ENCODE measurements at places on chromosomes 13 and 19.
A peak's percentile ranks its signal among the peaks of the same experiment; 100 is the strongest.

- DNase-seq, result no peak
Measured at GRCh38 chr19:54335164-54335563, 3.8 kb downstream of the LILRA4 start.

DNA sequence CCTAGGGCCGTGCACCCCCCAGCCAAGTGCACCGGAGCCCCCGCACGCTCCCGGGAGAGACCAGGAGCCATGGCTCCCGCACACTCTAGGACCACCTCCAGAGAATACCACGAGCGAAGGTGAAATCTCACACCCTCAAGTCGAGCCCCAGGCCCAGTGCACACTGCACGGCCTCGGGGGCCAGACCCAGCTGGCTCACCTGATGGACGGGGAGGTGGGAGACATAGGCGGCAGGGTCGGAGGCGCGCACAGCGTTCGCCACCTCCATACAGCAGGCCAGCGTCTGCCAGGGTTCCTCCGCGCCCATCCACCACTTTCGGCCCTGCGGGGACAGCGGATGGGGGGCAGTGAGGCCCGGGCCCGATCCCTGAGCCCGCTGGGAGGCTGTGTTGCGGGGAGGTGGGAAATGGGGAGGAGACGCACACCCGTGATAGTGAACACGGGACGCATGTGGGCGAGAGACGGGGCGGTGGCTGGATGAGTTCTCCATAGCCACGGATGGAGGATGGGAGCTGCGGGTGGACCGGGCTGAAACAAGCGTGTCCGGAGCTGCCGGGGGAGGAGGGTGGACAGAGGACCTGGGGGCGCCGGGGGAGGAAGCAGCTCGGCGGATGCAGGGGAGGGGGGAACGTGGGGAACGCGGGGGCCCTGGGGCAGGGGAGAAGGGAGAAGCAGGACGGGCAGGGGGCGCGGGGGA is 13.0 kb downstream of the POLRMT start:
- no peak for DNase-seq

DNA sequence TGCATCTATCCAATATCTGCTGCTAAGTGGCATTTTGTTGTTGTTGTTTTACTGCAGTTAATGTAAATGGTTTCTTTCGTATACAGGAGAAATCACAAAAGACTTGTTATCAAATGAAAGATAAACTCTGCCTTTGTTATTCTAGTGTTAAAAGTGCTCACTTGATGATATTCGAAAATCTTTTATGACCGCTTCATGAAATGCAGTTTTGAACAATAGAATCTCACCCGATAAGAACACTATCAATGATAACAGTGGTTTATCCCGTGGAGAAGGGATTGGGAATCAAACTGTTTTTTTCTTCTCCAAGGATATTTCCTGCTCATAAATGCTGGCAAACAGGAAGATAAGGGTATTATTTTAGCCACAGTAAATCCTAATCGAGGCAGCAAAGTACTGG is 1366.3 kb downstream of the OLFM4 start:
- no peak for DNase-seq

DNA sequence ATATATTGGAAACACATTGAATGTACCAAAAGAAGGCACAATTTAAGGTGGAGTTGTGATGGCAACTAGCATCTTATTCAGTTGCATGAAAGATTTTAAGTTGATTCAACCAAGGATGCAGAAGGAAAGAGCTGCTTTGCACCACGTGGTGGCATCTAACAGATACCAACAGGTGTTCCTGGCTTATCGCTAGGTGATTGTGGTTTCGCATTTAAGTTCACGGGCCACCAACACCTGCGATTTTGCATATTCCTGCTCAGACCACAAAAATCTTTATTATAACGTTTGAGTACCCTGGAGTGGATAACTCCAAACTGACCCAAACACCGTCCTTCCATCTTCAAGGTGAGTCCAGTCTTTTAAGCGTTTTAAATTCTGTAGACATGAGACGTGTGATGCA is 45.3 kb downstream of the RGCC start:
- DNase-seq, result no peak

DNA sequence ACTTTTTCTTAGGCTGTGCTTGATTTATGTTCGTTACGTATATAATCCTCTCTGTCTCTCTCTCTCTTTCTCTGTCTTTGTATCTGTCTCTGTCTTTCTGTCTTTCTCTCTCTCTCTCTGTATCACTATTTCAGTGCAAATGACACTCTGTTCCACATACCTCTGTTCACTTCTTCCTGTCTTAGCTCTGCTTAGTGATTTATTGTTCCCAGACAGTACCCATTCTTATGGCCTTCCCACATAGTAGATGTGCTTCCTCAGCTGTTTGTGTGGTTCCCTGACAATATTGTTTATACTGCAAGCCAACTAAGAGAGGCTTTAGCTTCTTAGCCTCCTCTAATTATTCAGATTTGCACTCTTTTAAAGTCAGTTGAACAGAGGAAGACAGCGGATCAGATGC is 1244.2 kb downstream of the DIAPH3 start:
- DNase-seq, result no peak

- no peak for DNase-seq
Measured at GRCh38 chr13:29534083-29534482, 61.4 kb downstream of the SLC7A1 start.

- peak; percentile 25 for DNase-seq
Measured at GRCh38 chr13:73341748-73342147, 282.9 kb downstream of the KLF5 start.

- DNase-seq, result no peak
Measured at GRCh38 chr19:55132453-55133129, 15.2 kb upstream of the PPP1R12C start.

GRCh38 chr13:63299866-63300394 is 1884.3 kb upstream of the PCDH20 start:
- DNase-seq, result no peak

- no peak for DNase-seq
Measured at GRCh38 chr19:54451997-54452396, 3.0 kb downstream of the LENG8 start.

- DNase-seq, result no peak
Measured at GRCh38 chr13:28503182-28503967, 8.4 kb upstream of the FLT1 start.

- DNase-seq, result no peak
Measured at GRCh38 chr19:15679089-15679488, 6.2 kb downstream of the CYP4F12 start.

GRCh38 chr13:52737965-52738364 is 1.7 kb downstream of the CNMD start:
- no peak for DNase-seq

DNA sequence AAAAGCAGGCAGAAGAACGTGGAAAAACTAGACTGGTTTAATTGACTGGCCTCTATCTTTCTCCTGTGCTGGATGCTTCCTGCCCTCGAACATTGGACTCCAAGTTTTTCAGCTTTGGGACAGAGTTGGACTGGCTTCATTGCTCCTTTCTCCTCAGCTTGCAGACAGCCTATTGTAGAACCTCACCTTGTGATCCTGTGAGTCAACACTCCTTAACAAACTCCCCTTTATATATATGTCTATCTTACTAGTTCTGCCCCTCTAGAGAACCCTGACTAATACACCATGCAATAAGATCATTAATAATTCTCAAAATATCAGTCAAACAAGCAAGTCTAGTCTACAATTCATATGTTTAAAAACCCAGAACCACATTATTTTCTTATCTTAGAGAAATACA is 662.4 kb downstream of the TBC1D4 start:
- DNase-seq, result peak; percentile 21

- peak; percentile 28 for DNase-seq
Measured at GRCh38 chr13:50358231-50359040, 343.2 kb downstream of the KCNRG start.

GRCh38 chr19:51079481-51080110 is 3.1 kb downstream of the KLK14 start:
- no peak for DNase-seq

DNA sequence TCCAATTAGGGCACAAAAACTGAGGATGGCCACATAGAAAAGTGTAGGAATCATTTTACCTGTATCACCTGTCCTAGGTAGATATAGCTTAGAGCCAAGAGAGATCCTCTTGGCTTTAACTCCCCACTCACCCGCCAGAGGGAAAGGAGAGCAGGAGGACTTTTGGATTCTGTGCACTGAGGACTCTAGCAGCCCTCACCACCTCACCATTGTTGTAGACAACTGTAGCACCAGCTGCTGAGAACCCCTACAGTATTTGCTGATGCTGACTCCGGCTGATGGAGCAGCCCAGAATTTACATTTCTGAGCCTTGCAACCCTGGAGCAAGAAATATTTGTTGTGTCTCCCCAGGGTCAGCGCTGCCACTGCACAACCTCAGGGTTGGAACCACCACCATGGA is 2044.4 kb downstream of the OLFM4 start:
- no peak for DNase-seq

DNA sequence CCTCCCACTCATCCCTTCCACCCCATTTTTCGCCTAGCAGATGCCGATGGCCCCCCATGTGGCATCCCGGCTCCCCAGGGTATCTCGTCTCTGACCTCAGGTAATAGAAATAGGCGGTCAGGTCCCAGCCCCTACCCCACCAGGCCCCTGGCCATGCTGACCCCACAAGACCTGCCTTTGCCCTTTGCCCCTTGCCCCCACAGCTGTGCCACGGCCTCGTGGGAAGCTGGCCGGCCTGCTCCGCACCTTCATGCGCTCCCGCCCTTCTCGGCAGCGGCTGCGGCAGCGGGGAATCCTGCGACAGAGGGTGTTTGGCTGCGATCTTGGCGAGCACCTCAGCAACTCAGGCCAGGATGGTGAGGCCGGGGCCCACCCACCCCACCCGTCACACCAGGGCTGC is 5.4 kb downstream of the ARHGAP33 start:
- no peak for DNase-seq

DNA sequence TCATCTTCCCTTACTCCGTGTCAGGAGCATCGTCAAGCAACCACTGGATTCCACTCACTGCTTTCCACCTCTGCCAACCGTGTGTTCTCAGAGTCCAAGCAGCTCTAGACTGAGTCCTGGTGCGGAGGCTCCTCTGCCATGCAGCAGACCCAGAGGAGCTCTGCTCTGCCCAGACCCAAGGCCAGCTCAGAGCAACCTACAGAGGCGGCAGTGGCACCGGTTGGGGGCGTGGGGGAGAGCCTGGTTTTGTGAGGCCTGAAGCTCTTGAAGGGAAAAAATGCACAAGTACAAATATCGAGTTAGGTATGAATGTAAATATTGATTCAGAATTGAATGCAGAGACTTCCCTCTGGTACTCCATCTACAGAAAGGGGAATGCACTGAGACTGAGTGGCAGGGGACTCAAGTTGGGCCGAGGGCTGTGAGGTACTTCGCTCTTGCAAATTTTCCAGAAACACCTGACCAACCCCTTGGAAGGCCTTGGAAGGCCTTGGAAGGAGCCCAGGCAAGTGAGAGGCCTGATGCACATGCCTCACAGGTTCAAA is 46.7 kb downstream of the GJA3 start:
- no peak for DNase-seq

DNA sequence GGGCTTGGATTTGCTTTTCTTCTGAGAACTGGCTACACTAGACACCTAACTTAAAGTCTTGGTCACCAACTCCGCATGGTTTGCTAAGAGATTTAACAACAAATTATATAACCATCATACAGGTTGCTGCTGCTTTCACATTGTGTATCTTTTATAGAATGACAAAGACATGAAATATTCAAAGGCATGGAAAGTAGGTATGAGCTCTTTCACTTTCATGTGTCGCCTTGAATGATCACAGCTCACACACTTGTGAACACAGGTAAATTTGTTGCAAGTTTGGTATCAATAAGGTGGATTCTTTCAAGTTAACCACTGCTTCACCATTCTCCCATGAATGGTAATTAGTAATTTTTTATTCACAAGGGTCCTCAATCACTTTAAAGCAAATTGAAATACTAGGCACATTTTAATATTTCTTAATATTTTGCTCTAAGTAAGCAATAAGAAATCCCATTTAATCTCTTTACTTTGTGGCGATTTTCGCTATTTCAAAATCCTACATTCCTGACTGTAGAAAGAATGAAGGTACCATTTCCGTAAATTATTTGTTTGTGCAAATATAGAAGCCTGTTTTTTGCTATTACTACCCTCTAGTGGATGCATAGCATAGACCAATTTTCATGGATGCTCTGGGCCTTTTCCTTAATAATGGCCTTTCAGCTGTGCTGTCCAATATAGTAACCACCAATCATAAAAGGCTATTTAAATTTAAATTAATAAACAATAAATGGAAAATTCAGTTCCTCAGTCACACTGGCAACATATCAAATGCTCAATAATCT is 45.5 kb upstream of the FREM2 start:
- DNase-seq, result no peak

DNA sequence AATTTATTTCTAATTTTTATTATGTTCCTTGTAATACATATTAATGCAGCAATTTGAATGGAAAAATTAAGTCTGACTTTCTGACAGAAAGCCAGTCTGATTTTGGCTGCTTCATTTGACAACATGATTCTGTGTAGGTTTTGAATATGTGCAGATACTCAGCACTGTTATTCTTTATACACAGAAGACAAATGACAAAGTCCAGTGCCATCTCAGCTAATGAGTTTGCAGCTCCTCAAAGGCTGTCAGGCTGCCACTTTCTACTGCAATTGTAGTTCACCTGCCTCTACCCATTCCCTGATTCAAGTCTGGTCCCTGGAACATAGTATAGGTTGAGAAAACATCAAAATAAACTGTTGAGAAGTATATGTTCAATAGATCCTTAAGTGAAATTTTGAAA is 2.9 kb upstream of the CHAMP1 start:
- DNase-seq, result no peak

DNA sequence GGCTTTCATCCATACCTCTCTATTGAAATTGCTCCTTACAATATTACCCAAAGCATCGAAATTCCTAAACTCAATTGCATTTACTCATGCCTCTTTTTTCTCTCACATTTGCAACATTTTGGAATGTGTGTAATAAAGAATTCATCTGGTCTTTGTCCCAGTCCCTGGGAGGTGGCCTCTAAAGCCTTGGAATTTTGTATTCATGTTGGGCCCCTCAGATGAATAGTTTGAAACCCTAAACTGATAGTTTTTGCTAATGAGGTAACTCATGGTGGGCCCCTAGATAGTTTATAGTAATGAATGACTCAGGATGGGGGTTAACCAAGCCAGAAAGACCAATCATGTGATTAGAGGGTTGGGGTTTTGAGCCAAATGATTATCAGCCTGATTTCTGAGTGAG is 490.4 kb downstream of the DIAPH3 start:
- DNase-seq, result peak; percentile 40

GRCh38 chr13:46523972-46524752 is 28.8 kb upstream of the LRCH1 start:
- peak; percentile 80 for DNase-seq

DNA sequence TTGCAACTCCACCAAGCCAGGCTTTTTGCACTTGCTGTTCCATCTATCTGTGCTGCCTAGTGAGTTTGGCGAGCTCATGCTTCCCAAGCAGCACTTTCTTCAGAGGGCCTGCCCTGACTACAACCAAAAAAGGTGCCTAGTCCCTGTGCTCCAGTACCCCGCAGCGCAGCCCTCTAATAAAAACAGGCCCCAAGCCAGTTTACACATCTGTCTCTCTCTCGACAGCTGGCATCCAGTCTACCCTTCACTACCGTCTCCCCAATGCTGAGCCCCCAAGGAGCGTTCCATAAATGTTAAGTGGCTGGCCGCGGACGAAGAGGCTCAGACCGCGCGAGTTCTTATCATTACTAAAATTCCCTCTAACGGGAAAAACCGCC is 512 bp downstream of the MED4 start:
- DNase-seq, result peak; percentile 6
